ENCODE measurements at places on chromosomes 12 and 14. TPM values are rescaled to one million over a fixed set of nuclear protein-coding genes. Genes with fewer than 3 reads are reported as not detected.

GRCh38 chr12:124273630-124274029, 21.3 kb upstream of the RFLNA start:
- no peak for DNase-seq

LRTM2 gene
- not detected for total RNA-seq

DNA sequence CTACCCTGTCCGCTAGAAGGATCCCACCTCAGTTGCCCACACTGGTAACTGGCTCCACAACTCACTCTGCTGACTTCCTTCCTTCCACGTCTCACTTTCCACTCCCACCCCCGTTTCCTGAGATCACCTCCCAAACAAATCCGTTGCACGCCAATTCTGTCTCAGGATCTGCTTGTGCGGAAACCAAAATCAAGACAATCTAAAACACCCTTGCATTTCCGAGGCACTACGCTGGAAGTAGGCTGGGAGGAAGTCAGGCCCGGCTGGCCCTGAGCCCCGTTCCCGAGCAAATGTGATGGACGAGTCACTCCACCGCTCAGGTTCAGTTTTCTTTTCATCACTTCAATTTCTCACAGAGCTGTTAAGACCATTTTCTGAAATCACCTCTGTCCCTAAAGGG, 23.1 kb downstream of the ABCB9 start:
- DNase-seq, result no peak

- DNase-seq, result no peak
These were observed 48.2 kb upstream of the PNMA1 start for GRCh38 chr14:73762375-73762822.

DNA sequence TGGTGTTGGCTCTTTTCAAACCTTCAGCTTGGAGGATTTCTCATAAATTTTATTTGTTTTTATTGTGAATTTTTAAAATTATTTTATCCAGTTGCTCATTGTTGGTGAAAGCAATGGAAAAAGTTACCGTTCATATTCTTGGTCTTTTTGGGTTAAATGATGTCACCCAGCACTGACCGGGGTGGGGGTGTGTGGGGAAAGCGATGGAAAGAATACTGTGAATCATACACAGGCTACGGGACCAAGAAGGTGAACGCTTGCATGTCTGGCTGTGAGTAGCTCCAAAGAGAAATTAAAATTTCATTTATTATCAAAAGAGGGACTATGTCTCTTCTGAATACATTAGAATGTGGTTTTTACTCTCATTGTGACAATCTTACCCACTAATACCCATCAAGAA, 430.1 kb downstream of the AEBP2 start:
- DNase-seq, result no peak

DNA sequence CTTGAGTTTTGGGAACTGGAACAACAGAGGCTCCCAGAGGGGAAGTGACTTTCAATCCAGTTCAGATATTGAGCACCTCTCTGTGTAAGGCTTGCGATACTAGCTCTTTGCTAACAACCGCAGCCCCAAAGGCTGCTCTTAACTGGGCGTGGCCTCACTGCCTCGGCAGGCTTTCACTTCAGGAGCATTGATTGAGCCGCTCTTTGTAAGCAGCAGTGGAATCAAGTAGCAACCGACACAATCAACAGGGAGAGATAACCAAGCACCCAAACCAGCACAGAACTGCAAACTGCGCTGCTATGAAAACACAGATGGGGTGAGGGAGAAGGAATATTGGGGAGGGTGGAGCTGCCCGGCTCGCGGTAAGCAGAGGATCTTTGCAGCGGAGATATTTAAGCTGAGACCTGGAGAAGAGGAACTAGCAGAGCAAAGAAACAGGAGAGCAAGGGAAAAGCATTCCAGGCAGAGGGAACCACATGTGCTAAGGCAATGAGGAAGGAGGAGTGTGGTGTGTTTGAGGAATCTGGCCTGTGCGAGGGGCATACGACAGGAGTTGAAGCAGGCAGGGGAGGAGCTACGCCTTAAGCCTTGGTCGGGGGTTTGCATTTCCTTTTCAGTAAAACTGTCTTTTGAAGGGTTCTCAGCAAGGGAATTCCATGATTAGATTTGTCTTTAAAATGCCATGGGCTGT, 17.3 kb upstream of the YY1 start:
- DNase-seq, result peak; percentile 70

DNA sequence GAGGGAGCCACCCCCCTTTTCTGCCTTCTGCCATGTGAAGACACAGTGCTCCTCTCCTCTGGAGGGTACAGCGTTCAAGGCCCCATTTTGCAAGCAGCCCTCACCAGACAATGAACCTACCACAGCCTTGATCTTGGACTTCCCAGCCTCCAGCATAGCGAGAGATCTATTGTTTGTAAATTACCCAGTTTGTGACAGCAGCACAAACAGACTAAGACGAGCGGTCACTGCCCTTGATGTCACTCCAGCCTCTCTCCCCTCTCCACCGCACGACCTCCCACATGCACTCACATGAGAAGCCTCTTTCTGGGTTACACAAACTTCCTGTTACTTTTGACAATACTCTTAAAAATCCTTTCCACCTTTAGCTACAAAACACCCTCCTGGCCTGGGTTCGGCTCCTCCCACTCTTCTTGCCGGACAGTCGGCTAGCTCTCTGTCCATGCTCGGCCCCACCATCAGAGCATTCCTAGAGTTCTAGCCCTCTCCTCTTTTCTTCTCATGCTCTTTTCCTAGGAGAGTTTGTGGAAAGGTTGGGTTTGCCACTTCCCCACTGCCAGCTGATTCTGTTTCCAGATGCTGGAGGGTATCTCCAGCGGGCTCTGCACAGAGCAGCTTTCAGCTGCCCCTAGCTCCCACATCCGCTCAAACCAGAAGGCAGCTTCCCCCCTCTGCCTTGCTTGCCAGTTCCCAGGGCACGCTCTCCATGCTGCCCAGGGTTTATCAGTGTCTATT, 124.3 kb downstream of the FOXN3 start:
- no peak for DNase-seq

DNA sequence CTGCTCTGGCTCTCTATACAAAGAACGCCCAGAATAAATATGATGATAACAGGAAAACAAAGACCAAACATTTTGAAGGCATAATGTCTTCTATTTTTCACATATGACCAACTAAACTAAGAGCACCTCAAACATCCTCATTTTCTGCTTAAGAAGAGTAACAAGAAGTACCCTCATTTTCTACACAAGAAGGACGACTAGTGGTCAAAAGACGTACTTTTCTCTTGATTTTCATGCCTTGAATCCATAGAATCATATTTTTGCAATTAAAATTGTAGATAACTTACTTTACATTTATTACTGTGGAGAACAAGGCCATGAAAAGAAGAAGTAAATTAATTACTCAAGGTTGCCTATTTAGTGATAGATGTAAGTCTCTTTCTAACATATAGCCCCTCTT, 358.6 kb downstream of the DUSP6 start:
- DNase-seq, result no peak

DNA sequence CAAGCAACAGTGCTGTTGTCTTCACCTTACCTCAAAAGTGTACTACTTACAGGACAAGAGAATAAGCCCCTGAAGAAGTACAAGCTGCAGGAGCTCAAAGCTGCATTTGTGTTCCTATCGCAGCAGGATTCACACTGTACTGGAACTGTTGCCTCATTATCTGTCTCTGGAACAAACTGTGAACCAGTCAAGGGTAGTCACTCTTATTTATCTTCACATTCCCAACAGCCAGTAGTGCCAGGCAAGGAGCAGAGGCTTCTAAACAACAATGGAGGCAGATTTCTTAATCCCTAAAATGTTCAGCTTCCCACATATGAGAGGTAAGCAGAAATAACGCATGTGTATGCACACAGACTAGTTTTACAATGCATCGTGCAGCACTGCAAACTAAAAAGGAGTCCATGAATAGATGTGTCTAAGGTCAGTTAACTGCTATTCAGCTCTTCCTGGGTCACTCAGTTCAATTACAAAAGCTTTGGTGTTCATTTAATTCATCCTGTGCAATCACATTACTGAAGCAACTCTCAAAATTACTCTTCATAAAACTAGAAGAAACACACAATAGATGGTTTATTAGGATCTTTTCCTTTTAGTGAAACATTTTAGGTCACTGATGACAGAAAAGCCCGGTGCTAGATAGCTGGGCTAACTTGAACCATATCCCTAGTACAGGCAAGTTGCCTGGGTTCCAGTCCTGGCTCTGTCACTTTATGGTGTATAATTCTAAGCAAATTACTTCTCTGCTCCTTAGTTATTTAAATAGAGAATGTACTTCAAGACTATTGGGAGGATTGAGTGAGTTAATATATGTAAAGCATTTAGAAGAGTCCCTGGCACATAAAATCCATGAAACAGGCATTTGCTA, 2.7 kb downstream of the APPL2 start:
- DNase-seq, result no peak

SYNE3 gene
- total RNA-seq, result 13.9 TPM

DNA sequence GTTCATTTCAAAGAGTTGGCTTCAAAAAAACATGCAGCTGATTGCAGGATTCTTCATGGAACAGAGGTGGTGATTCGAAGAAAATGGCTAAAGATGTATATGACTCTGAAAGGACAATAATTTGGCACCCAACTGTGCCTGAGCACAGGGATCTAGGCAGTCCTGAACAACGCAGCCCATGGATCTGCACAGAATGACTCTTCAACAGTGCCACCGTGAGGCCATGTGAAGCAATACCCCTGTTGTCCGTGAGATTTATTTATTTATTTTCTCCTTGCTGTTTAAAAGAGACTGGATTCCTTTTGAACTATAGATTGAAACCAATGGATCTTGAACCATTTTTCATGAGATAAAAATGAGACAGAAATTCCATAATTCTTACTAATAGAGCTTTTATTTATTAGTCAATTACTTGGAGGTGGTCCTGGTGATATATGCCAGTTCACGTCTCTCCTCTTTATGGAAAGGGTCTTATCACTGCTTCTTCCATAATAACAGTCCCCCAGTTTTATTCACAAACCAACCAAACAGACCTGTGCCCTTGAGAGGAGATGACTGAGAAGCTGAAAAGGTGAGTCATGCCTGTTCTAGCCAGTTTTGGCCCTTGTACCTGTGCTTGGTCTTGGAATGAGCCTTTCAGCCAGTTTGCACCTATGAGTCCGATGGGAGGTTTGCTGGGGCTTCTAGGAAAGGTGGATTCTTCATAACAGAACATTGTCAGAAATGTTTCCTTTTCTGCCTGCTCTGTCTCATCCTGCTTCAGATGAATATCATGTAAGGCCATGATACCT, 1598.3 kb downstream of the AACS start:
- no peak for DNase-seq

Measured in mucosa of descending colon (tissue), 3 donors.